ENCODE measurements at places on chromosomes 2 and 18.
A peak's percentile ranks its signal among the peaks of the same experiment; 100 is the strongest.

GRCh38 chr2:170434900-170435621 is 257.1 kb downstream of the MYO3B start:
- DNase-seq = no peak

GRCh38 chr18:13684546-13684945 is 41.8 kb downstream of the FAM210A start:
- no peak for DNase-seq

GRCh38 chr2:119647440-119648169 is 31.4 kb upstream of the TMEM177 start:
- DNase-seq = no peak

DNA sequence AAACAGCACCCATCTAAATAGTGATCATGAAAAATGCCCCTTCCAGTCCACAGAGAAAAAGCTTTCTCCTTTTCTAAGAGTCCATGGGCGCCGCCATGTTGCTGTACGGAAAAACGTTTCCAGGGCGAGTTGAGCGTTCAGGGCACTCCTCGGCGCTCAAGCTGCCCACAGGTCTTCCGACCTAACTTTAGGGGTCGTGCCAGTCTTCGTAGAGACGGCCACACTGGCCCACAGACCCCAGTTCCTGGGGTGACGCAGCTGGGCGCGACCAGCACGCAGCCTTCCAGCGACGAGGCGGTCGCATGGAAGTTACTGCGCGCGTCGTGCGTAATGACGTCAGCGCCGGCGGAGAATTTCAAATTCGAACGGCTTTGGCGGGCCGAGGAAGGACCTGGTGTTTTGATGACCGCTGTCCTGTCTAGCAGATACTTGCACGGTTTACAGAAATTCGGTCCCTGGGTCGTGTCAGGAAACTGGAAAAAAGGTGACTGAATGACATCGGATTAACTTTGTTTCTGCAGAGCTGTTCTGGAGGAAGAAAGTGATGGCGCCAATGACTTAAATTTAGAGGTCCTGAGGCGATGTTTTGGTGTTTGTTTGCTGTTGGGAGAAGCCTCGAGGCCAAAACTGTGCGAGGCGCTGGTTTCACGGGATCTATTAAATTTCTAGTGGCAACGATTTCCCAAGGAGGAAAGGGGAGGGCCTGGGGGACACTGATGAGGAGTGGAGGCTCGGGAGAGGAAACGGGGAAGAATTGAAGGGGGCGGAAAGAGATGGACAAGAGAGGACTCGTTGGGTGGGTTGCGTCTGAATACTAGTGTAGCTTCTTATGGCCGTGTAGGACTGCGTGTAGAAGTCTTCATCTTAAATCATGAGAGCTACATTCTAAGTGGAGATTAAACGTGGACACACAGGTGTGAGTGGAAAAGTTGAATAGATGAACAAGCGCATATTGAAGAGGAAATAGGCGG is at the start of the genes METTL4 and NDC80:
Gene METTL4, minus strand, starts transcription at position 306 of the 971 bp plus-strand sequence. CDS start 4,289 bp downstream, outside the sequence.
Gene NDC80, plus strand, starts transcription at position 358 of the 971 bp plus-strand sequence. CDS start 1,429 bp downstream, outside the sequence.
- DNase-seq = peak; percentile 94

DNA sequence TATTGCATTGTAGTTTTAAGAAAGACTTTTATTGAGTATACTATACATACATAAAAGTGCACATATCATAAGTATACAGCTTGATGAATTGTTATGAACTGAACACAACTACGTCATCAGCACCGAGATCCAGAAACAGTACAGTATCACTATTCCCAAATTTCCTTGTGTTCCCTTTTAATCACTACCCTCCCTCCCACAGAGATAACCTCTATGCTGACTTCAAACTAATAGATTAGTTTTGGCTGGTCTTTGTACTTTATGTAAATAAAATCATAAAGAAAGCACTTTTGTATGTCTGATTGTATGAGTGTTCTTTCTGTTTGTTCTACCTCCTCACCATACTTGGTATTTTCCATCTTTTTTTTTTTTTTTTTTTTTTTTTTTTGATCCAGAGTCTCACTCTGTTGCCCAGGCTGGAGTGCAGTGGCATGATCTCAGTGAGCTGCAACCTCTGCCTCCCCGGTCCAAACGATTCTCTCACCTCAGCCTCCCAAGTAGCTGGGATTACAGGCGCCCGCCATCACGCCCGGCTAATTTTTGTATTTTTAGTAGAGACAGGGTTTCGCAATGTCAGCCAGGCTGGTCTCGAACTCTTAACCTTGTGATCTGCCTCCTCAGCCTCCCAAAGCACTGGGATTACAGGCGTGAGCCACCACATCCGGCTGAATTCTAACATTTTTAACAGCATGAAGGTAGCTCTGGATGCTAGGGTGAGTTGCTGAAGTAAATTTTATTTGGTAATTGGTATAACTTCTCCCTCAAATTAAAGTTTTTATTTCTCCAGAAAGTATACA is 43.3 kb upstream of the RAB1A start:
- DNase-seq = no peak

DNA sequence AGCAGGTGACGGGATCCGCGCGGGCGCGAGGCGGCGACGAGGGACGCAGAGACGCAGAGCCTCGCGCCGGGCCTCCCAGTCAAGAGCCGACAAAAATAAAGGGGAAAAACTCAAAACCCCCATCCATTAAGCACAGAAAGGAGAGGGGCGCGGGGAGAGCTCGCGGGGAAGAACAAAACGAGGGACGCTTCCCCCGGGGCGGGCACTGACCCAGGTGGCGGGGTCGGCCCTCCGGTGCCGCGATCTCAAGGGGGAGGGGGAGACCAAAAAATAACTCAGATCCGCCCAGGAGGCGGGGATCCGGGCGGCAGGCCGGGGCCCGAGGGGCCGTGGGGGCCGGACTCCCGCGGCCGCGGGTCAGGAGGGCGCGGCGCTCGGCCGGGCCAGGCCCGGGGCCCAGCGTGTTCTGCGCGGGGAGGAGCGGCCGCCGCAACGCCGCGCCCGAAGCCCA is 597 bp downstream of the RNF103 start:
- peak; percentile 69 for DNase-seq

DNA sequence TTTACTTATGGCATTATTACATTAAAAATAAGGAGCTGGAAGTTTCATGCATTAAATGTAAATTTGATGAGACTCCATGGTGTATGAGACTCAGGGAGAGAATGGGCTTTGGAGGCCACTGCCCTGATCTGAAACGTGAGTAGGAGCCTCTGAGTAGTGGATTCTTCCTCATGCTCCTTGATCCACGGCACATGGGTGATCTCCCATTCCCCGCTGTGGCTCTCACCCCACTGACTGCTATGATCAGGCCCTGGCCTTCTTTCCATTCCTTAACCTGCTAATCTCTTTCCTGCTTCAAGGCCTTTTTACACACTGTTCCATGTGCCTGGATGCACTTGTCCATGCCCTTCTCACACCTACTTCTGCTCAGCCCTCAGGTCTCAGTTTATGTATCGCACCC is 68.4 kb downstream of the SMAD7 start:
- no peak for DNase-seq

DNA sequence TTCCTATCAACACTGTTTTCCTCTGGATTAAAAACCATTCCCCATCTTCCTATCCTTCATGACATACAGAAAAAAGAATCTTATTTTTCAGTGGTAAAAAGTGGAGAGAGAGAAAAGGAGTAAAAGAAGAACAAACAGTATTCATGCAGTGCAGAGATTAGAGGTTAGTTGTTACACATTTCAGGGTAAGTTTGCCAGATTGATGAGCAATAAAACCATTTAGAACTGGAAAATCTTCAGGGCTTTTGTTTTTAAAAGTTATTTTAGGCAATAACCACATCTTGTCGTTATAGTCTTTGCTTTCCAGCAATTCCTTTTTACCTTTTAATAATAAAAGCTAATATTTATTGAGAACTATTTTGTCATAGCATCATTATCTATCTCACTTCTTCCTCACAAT is 104.5 kb downstream of the GPD2 start:
- DNase-seq = no peak

DNA sequence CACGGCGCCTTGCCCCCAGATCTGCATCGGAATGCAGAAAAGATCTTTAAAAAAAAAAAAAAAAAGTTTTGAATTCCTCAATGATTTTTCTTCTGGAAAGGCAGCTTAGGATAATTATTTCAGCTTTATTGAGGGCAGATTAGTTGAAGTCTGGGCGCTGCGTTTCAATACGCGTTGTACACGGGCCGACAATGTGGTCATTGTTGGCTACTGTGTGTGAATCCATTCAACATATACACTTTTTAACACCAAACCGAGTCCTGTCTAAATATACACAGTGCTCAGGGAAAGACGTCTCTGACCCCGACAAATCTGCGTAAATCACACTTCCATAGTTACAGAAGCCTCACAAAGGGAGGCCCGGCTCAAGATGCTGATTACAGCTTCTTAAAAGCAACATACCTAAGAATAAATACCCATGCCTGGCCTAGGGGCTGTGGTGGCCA is 1.4 kb upstream of the SIX3 start:
- DNase-seq = no peak

DNA sequence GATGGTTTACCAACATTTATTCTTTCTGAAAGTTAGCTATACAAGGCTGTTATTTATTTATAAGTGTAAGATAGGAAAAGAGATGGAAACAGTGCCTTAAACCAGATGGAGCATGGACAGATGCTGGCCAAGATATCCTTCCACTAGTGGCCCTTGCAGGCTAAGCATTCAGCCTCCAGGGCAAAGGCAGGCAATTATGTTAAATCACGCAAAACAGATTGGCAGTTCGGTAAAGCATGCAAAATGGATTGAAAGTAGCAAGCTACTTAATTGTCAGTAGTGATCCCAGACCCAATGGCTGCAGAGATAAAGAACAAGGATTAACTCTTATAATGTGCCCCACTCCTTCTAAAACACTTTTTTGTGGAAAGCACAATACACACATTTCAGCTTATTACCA is 105.4 kb upstream of the MAP4K3 start:
- DNase-seq = no peak

GRCh38 chr2:9984217-9984739 is 32.8 kb downstream of the GRHL1 start:
- peak; percentile 43 for DNase-seq

DNA sequence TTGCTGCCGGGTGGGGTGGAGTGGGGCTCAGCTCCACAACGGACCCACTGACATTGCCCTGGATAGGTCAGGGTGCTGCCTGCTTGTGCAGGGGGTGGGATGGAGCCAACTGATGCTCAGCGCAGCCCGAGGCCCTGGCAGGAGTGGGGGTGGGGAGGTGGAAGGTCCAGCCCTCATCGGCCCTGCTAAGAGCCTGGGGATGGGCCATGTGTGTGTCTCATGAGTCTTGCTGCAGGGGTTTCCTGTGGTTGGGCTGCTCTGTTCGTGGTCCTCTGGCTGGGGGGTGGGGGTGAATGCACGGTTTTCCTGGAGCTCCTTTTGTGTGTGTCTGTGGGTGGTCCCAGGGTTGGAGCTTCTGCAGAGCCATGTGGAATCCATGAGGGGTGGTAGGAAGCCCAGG is 39.4 kb upstream of the GALR1 start:
- DNase-seq = no peak

DNA sequence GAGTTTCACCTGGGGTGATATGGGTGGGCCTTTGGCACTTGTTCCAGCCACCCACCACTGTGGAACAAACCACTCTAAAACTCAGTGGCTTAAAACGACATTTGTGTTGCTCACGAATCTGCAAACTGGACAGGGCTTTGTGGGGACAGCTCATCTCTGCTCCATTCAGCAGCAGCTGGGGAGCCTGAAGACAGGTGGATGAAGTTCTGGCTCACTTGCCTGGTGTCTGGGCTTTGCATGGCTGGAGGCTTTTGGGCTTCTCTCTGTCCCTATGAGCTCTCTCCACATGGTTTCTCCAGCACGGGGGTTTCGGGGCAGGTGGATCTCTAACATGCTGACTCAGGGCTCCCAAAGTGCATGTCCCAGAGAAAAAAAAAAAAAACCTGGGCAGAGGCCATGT is 93.0 kb upstream of the GLI2 start:
- DNase-seq = no peak

DNA sequence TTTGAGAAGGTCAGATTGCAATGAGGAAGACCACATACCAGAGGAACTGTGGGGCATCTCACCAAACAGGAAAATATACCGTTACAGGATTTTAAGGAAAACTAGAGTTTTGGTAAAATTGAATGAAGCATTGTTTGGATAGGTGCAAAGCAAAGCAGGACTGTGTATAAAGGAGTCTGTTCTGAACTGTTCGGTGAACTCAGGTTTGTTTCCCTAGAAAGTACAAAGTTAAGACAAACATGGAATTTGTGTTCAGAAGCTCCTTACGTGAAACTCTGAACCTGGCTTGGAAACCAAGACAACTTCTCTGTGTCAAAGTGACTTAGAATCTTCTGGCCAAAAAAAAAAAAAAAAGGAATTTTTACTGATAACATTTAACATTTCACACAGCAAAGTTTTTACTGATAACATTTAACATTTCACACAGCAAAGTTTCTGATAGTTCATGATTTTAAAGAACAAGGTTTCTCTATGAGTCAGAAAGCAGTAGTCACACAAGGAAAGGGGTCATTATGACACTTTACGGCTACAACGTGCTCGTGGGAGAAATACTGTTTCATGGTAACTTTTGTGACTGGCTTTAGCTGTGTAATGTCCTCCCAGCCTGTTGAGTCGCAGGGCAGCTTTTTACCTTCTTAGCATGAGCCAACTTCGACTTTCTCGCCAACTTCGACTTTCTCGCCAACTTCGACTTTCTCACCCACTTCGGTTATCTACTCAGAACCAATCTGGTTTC is 21.2 kb upstream of the TET3 start:
- no peak for DNase-seq

- DNase-seq = peak; percentile 61
Measured at GRCh38 chr2:25250331-25251070, 82.1 kb upstream of the POMC start.

DNA sequence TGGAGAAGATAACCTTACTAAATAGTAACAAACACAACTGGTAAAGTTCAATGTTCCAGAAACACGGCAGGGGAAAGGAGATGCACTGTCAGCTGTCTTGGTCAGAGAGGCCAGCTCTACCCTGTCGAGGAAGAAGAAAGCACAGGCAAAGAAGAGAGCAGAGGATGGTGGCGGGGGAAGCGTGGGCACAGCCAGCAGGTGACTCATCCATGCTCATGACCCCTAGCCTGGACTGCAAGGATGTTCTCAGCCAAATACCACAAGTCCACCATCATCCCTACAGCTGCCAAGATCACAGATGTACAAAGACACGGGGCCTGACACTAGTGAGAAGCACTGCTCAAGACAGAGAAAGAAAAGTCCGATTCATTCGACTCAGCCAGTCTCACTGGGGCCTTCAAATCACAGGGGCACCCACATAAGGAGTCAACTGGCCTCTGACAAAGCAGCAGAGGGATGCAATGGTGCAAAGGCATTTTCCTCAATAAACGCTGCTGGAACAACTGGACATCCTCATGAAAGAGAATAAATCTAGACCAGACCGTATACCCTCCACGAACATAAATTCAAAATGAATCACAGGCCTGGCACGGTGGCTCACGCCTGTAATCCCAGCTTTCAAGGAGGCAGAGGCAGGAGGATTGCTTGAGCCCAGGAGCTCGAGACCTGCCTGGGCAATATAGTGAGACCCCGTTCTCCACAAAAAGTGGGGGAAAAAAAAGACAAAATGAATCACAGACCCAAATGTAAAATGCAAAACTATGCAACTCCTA is 5.6 kb downstream of the DTYMK start:
- no peak for DNase-seq

- DNase-seq = no peak
Measured at GRCh38 chr2:175743011-175743410, 259.1 kb downstream of the LNPK start.

GRCh38 chr2:132849118-132849517 is 179.1 kb upstream of the LYPD1 start:
- DNase-seq = no peak
